Activated naive CD4-positive, alpha-beta T cell treated with anti-CD3 and anti-CD28 coated beads, Interleukin-2, amount 50 U/mL, for 72 hours (primary cell): ENCODE measurements at places on chromosomes 16 and 17. TPM values are rescaled to one million over a fixed set of nuclear protein-coding genes. Genes with fewer than 3 reads are reported as not detected.

Gene SOX8
- 5.9 TPM for total RNA-seq

Gene PYDC1
- not detected for total RNA-seq

Gene CMTM4
- total RNA-seq, result 2.4 TPM

Gene CCL14
- total RNA-seq, result not detected

Gene C16orf46
- total RNA-seq, result 2.4 TPM

Gene ITGAL
- 297 TPM for total RNA-seq

Gene HSD17B2
- total RNA-seq, result not detected

Gene NUBP2
- 48.3 TPM for total RNA-seq

Gene CLEC10A
- not detected for total RNA-seq

Gene FKBP10
- 0.47 TPM for total RNA-seq

Gene PPP1R9B
- total RNA-seq, result 112 TPM

Gene KRTAP2-1
- not detected for total RNA-seq
